HFFc6 (cell line): ENCODE measurements at places on chromosomes 12 and 14.

DNA sequence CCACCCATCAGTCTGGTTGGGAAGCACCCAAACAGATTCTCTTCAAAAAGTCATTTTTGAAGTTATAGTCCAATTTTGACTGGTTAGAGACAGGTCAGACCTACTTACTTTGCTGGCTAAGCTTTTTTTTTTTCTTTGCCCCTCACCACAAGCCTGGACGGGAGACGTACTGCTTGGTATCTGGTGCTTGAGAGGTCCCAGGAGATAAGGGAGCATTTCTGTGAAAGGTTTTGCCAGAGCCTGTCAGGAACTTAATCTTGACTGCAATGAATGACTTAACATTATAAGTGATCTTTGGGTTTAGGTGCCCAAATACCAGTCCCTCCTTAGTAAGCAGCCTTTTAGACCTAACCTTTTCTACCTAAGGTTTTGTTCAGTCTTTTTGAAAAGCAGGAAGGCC lies 6.3 kb downstream of the MTHFD1 start:
- DNase-seq, result no peak

DNA sequence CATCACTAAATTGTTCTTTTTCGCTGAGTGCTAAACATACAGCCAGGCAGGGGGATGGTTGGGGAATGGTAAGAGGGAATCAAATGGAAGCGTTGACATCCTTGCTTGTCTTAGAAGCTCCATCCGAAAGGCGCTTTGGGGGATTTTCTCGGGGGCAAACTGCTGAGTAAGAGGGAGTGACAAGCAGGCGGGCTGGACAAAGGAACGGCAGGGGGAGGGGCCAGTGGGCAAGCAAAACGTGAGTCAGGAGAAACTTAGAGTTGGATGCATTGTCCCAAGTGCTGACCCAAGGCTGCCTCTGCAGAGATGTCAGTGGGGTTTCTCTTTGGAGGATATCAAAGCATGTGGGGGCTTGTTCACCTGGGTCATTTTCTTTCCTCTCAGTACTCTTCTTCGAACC lies 480.5 kb downstream of the VRK1 start:
- DNase-seq, result no peak

DNA sequence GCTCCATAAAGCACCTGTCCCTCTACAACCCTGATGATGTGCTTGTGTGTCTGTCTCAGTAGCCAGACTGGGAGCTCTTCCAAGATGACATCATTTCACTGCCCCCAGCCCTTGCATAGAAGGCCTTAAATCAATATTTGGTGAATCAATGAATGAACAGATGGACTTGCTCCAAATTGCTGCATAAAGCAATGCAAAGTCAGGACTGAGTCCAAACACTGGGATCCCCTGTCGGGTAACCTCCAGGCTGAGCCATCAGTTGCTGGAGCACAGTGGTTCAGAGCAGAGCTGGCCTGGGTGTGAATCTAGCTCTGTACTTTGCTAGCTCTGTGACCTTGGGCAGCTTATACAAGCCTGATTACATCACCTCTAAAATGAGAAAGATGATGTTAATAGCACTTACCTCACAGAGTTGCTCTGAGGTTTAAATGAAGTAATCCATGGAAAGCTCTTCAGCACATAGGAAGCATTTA lies 120.3 kb upstream of the VASH1 start:
- no peak for DNase-seq

GRCh38 chr12:108691998-108692808 lies 39.1 kb downstream of the CORO1C start:
- DNase-seq, result no peak

DNA sequence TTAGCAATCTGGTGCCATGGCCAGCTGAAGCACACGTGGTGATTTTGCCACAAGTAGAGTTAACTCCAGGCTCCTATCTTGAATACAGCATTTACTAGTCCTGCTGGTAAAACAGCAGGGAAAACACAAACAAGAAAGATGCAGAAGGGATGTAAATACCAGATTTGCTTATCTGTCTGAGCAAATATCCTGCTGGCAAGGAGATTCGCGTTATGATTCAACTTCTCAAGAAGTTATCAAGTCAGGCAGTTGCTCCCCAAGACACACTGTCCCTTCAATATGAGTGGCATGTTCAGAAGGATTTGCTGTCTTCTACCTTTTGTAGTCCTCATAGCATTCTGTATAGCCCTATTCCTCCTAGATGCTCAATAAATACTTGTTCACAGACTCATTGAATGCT lies 171.2 kb upstream of the EGLN3 start:
- no peak for DNase-seq
